ENCODE measurements at places on chromosomes 12 and 14.

- ATAC-seq: no peak
Observed at GRCh38 chr12:44873898-44874297, 2.2 kb downstream of the NELL2 start.

DNA sequence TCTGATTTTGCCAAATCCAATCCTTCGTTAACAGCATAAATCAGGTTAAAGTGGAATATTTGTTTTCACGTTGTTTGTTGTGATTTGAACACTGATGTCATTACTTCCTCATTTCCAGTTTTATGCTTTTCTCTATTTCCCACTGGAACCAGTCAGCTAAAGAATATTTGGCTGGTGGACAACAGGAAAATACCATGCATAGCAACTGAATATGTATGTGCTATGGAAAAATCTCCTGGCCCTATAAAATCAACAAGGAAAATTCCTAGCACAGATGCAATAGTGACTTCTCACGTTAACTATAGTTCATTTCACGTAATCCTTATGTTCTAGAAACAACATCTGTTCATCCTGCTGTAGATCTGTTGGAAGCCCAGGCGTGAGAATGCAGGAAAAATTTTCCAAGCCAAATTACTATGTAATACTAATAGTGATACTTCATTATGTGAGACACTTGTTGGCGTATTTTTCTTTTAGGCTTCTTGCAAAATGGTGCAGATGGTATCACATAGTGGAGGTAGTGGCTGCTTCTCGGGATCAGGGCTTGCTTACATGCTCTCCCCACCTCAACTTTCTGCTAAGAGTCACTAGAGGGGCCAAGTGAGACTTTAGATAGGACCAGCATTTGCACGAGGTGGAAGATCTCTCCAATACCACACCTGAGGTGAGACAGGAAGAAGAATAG lies 86.3 kb upstream of the USP44 start:
- no peak for ATAC-seq

DNA sequence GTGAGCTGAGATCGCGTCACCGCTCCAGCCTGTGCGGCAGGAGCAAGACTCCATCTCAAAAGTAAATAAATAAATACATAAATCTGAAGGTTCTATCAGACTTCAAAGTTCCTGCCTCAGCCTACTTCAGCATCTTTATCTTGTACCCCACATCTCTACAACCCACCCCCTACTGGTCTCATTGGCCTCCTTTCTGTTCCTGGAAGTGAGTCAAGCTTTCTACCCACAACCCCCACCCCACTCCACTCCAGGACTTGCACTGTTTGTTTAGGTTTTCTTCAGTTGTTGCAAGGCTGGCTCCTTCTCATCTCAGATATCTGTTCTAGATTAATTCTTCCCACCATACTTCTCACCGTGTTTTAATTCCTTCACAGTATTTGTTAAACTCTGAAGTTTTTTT lies 714 bp upstream of the PSMC6 start:
- ATAC-seq: no peak

DNA sequence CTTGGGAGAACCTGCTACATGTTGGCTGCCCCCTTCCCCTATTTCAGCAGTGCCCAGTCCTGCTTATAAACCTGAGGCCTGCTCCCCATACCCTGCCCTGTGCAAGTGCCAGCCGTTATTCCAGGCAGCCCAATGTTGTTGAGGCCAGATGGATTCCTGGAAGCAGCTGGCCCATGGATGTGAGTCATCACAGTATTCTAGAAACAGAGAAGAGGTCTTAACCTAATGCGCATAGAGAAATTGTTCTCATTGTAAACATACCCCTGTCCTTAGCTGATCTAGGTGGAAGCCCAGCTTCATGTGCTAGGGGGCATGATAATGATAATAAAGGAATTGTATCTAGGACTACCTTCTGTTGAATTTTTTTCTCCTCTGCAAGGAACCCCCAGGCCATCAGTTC lies 69.7 kb downstream of the TSPAN11 start:
- no peak for ATAC-seq

DNA sequence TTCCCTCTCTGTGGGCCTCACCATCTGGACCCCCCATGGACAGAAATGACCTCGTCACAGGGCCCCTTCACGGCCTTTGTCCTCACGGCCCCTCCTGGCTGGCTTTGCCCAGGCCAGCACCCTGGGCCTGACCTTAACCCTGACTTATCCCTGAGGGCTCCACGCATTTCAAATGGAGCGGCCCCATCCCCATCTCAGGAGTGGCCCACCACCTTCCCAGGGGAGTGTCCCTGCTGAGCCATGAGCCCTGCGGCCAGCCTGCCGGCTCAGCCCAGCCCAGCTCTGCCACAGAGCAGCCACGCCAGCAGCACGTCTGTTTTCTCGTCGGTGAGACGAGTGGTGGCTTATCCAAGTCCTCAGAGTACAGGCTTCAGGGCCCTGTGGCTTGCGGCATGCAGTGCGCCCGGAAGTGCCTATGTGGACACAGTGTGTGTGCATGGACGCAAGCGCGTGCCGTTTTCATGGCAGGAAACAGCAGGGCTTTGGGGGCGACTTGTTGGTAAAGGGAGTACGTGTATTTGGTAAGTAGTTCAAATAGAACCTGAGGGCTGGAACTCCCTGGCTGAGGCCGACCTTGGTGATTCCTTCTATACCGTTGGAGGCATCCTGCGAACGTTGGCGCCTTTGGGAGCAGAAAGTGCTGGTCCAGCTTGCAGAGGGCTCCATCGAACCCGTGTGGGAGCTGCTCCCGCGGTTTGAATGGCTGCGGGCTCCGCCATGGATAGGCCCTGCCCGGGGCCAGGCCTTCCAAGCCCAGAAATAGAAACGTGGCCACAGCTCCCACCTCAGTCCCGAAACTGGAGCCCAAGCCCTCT lies 52.1 kb downstream of the LRCOL1 start:
- no peak for ATAC-seq

GRCh38 chr12:62720661-62721330 lies 214.2 kb downstream of the PPM1H start:
- ATAC-seq: no peak

GRCh38 chr14:31926652-31927347 lies 150.3 kb upstream of the ARHGAP5 start:
- ATAC-seq: no peak

GRCh38 chr14:55388160-55388559 lies 23.5 kb downstream of the ATG14 start:
- no peak for ATAC-seq

DNA sequence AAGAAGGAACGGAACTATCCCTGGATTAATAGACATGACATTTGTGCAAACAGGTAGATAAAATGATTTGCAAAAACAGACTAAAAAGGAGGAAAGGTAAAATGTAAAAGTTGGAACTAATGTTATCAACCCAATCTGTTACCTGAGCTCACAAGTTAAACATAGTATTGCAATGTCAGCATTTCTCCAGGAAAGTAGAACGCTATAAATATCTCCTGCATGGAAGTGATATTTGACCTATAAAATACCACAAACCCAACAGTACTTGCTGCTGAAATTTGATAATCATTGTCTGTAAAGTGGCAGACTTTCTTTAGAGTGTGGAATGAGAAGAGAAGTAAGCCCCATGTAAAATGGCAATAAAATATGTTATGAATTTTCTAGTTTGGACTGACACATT lies 1435.7 kb downstream of the LRFN5 start:
- no peak for ATAC-seq

- ATAC-seq: no peak
Observed at GRCh38 chr12:46669720-46670119, 156.1 kb downstream of the SLC38A4 start.
